Inflammatory macrophage treated with lipopolysaccharide for 4 hours (primary cell): ENCODE measurements at places on chromosomes 7 and 10.

DNA sequence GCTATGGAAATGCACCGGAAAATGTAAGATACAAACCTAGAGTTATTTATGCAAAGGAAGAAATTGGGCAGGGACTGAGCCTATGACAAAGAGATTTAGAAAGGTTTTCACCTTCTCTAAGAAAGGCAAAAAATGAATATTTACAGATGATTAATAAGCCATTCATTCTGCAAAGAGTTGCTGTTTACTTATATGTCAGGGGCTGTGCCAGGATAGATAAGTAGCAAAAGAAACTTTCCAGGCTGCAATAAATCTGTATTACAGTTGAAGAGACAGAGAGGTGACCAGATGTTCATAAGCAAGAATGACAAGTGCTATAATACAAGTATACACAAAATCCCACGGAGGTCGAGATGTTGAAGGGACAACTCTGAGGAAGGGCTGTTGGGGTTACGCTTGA is 299.6 kb downstream of the CALN1 start:
- DNase-seq: no peak

DNA sequence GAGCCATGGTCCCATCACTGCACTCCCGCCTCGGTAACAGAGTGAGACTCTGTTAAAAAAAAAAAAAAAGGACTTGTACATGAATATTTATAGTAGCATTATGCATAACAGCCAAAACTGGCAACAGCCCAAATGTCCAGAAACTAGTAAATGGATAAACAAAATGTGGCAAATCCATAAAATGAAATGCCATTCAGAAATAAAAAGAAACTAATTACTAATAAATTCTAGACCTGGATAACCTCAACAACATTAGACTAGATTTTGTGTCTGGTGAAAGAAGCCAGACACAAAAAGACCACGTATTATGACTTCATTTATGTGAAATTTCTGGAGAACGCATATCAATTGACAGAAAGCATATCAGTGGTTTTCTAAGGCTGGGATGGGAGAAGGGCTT is 74.5 kb downstream of the HPSE2 start:
- DNase-seq: no peak

DNA sequence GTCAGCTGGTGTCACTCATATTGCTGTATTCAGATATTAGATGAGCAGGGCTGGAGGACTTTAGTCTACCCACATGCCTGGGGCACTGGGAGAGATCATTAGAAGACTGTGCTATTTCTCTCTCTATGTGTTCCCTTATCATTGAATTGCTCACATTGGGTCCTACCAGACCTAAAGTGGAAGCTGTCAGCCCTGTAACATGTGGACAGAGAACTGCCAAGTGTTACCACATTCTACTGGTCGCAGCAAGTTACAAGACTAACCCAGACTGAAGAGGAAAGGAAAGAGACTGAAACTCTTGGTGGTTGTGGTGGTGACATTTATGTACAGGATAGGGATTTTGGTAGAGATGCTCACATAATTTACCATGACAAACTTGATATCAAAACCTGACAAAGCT is 627.1 kb upstream of the FZD8 start:
- no peak for DNase-seq

GRCh38 chr7:30859940-30860496 is 51.6 kb upstream of the AQP1 start:
- DNase-seq: no peak

GRCh38 chr10:108989976-108990375 is 933.3 kb downstream of the XPNPEP1 start:
- DNase-seq: no peak

- DNase-seq: no peak
Measured at GRCh38 chr7:28700790-28701203, 257.3 kb downstream of the TRIL start.

GRCh38 chr10:62056219-62056618 is 154.7 kb downstream of the ARID5B start:
- no peak for DNase-seq

- DNase-seq: no peak
Measured at GRCh38 chr10:78721231-78721630, 347.5 kb upstream of the ZMIZ1 start.

DNA sequence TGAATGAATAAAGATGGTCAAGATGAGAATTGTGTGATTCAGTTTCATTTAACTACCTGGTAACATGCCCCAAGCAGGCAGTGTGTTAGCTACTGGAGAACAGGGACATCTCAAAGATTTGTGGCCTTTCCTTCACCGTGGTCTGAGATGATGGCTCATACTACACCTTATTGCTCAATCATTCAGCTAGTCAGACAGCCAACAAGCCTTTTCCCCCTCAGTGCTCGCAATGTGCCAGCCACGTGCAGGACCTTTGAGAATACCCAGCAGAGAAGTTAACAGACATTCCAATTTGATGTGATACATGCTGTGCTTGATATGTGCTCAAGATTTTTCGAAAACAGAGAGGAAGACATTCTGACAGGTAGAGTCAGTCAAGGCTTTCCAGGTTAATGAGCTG is 562.8 kb downstream of the SUGCT start:
- DNase-seq: no peak

GRCh38 chr7:12066004-12066403 is 145.1 kb upstream of the TMEM106B start:
- no peak for DNase-seq

DNA sequence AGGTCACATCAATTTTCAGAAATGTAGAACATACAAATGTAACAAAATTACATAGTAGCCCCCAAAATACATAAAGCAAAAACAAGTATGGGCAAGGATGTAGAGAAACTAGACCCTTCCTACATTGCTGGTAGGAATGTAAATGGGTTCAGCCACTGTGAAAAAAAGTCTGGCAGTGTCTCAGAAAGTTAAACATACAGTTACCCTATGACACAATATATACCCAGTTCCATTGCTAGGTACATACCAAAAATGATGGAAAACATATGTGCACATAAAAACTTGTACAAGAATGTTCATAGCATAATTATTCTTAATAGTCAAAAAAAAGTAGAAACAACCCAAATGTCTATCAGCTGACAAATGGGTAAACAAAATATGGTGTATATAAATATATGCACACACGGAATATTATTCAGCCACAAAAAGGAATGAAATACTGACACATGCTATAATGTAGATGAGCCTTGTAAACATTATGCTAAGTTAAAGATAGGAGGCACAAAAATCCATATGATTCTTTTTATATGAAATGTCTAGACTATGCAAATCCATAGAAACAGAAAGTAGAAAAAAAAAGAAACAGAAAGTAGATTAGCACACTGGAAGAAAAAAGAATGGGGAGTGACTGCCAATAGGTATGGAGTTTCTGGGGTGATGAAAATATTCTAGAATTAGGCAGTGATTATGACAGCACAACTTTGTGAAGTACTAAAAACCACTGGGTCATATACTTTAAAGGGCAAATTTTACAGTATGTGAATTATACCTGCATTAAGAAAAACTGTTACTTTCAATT is 13.5 kb downstream of the HERPUD2 start:
- DNase-seq: peak; percentile 76

- no peak for DNase-seq
Measured at GRCh38 chr7:43302773-43303460, 190.5 kb downstream of the HECW1 start.

DNA sequence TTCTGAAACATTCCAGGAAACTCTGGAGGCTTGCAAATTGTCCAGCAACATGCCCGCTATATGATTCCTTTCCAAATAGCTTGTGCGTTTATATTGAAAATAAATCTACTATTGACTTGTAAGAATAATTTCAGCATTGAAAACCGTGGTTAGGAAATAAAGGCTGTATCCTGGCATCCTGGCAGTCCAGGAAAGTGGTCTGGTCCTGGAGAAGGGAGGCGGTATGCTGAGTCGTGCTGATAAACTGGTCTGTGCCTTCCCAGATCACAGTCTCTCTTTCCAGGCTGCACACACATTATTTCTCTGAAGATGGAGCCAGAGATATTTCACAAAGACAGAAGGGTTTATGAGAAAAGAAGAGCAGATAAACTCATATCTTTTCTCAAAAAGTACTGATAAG is 350.1 kb upstream of the COBL start:
- DNase-seq: no peak

DNA sequence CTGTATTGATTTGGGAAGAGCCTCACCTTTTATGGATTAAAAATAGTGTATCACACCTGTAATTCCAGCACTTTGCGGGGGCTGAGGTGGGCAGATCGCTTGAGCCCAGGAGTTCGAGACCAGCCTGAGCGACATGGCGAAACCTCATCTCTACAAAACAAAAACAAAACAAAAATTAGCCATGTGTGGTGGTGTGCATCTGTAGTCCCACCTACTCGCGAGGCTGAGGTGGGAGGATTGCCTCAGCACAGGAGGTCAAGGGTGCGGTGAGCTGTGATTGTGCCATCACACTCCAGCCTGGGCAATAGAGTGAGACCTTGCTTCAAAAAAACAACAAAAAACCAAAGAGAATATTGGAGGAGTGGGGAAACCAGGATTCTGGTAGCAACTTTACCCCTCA is 79.6 kb downstream of the LRMDA start:
- no peak for DNase-seq

GRCh38 chr7:100878013-100878412 is 3.1 kb downstream of the SRRT start:
- no peak for DNase-seq

- no peak for DNase-seq
Measured at GRCh38 chr7:108480311-108480710, 24.1 kb upstream of the NRCAM start.

GRCh38 chr10:96721207-96721572 is 876 bp upstream of the PIK3AP1 start:
- DNase-seq: no peak

DNA sequence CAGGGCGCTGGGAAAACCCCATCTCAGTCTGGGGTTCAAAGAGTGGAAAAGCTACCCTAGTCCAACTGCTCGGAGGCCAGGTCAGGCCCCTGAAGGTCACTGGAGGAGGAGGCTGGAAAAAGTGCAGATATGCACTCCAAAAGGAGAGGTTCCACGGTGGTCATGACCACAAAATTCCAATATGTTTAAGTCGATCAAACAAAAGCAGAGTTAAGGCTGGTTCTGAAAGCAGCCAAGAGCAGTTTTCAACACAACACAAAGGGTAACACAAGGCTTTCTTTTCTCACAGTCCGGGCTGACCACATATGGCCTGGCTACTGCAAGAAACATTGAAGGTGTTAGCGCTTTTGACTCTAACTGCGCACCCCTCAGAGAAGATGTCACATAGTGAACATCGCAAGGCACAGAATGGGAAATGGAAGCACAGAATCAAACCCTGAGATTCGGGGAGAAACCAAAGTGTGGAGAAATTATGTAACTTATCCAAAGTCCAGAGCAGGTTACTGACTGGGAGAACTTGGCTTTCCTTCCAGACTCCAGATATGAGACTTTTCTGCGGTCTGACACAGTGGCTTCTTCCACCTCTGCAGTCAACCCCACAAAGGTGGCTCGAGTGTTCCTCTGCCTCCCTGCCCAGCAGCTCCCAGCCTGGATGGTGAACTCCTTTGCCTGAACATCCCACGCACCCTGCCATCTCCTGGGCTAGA is 1.3 kb upstream of the GRB10 start:
- DNase-seq: no peak

DNA sequence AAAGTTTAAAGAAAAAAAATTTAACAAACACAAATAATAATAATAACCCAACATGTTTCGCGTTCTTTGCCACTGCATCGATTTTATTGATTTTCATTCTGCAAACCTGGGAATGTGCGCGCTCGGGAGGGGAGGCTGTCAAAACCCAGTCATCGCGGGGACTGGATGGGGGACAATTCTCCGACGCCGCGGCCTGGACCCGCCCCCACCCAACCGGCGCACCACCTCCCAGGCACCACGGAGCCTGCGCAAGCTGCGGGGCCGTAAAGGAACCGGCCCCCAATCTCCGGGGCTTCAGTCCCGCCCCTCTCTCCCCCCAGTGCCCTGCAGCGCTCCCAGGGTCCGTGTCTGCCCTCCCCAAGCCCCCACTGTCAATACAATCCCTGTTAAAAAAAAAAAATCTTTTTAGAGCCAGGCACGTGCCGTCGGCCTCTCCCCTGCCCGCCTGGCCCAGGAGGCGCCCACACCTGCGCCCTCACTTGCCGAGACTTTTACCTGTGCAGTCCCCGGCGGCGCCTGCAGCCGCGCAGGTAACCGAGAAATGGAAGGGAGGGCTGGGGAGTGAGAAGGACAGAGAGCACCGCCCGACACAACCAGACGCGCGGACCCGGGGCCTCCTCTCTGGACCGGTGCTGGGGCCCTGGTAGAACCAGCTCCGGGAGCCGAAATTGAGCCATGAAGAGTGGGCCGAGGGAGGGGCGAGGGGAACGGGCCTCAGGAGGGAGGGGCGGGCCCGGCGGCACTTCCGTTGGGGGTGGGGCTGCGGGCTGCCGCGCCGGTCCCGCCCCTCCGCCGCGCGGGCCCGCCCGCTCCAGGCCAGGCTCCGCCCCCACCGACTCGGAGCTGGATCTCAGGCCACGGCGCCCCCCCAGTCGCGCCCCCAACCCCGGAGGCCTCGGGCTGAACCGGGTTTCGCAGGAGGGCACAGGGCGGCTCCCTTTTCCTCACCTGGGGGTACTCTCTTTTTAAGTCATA is 7.6 kb upstream of the ZNF503 start:
- DNase-seq: peak; percentile 52

DNA sequence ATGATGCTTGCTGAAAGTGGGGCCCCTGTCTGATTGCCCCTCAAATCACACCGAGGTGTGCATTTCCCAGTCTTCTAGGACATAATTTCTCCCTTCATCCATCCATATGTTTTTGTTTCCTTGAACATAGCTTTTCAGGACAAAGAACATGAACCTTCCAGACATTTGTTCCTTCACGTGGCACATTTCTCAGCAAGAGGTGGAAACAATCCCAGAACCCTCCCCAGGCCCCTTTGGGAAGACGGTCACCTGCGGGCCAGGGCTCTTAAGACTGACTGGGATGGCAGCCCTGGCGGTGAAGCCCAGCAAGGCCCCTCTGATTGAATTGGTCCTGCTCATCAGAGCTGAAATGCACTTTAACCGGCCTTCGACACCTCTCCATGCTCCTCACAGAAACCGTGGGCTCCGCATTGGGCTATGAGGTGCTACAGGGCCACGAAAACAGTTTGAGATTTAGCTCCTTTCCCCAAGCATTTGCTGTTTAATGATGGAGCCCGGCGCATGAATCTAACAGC is 522.5 kb upstream of the DPP6 start:
- DNase-seq: no peak

- DNase-seq: no peak
Measured at GRCh38 chr10:5609952-5610616, 56.3 kb downstream of the ASB13 start.

- no peak for DNase-seq
Measured at GRCh38 chr7:107213193-107213788, 44.5 kb downstream of the HBP1 start.

GRCh38 chr7:68671046-68671445 is 927.2 kb upstream of the AUTS2 start:
- DNase-seq: no peak

- peak; percentile 36 for DNase-seq
Measured at GRCh38 chr7:47540387-47541350, 41.2 kb downstream of the TNS3 start.
